Activated CD4-positive, alpha-beta T cell treated with anti-CD3 and anti-CD28 coated beads, Interleukin-10, Interleukin-2, amounts not matched to agents 100 ng/mL and 50 ng/mL, durations not matched to agents 16 hours and 8 hours (primary cell): ENCODE measurements at places on chromosomes 2 and 18.

- DNase-seq: no peak
These were observed 65.1 kb downstream of the LIPG start for GRCh38 chr18:49626842-49627467.

DNA sequence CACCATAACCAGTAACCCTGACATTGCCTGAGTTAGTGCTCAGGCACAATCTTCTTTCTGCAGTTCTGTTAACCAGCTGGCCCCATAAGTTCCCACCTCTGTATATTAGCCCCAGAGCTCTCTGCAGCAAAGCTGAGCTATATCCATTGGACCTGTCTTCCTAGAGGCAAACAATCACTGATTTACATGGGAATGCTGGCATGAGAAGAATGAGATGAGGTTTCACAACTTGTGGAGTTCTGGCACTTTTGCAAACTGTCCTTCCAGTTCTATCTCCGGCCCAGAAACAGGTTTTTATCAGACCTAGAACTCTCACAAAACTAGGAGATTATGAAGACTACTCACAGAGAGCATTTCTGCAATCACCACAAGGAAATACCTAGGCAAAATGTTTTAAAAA lies 7.9 kb upstream of the CCBE1 start:
- no peak for DNase-seq

GRCh38 chr2:196113061-196113974 lies 44.7 kb upstream of the DNAH7 start:
- DNase-seq: no peak

DNA sequence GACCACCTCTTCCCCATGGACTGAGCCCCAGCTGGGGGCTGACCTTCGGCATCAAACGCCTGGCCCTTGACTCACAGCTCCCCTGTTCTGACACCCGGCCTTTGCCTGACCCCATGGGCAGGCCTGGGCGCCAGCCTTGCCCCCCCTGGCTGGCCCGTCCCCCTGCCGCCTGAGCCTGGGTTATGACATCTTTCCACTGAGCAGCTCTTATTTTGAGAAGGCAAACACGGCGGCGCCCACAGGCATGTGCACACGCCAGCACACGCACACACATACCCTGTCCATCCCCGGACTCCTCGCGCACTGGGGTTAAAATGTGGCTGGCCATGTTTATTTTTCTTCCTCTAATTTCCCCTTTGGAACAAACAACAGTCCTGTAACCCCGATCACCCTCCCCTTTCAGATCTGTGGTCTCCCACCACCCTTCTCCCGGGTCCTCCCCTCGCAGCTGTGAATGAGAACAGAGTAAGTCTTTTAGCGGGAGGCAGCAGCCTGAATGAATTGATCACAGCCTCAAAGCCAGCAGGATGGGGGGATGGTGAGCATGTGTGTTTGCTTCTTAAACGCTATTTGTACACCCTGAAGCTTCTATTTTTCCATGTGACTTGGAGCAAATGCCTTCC lies 11.8 kb upstream of the ATOH8 start:
- no peak for DNase-seq

- DNase-seq: no peak
These were observed 40.3 kb downstream of the PDIA6 start for GRCh38 chr2:10772201-10772867.

DNA sequence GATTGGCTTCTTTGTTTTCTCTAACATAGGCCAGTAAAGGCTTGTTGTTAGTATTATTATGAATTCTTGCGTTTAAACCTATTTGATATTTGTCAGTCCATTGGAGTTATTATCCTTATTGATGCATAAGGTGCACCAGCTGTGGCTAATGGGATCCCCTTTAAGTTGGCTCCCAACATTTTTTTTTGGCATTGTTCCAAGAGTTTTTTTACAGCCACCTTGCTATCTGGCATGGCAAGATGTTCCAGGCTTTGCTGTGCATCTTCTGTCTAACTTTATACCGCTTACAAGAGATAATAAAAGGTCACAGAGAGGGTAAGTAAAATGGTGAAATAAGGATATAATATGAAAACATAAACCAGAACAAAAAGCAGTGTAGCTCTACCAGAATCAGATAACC lies 157.5 kb upstream of the TACR1 start:
- no peak for DNase-seq

DNA sequence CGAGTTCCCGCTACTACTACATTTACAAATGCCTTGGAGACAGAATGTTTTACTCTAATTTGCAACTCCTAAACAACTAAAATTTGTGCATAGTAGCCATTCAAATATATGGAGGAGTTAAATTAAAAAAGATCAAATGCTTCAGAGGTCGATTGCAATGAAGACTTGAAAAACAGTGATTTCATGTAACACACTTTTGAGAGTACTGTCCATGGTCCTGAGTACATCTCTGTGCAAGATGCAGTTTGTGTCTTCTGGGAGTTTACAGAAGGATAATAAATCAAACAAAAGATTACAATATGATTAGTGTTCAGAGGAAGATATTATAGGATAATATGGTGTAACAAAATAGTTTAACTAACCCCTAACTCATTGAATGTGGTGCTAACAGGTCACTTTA lies 894.7 kb downstream of the TMEM182 start:
- DNase-seq: no peak

- DNase-seq: no peak
These were observed 39.6 kb downstream of the DIS3L2 start for GRCh38 chr2:232001073-232001472.

DNA sequence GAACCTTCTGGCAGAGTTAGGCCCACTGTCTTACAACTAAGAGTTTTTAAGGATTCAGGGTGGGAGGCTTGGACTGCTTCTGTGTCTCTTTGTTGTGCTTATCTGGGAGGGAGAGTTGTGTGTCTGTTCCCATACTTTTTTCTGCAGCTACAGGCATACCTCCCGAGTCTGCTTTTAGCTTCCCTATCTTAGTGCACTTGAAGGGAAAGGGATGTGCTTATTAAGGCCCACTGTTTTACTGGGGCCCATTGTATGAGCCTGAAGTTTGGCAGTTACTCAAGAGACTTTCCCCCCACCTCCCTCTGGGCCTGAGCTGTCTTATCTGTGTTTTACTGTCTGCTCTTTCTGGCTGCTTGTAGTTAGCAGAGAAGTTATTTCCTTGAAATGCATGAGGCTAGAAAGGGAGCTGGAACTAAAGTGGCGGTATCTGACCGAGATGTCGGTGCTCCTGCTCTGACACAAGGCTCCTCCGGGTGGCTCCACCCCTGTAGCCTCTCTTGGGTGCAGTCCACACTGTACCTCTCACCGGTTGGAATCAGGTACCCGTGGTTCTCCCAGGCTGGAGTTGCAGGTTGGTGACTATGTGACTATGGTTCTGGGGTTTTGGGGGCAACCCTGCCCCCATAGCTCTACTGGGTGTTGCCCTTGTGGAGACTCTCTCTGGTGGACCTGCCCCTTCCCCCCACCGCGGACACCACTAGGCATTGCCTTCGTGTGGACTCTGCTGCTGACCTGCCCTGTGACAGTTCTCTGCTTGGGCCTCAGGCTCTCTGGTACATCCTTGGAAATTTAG lies 12.9 kb downstream of the UBR3 start:
- DNase-seq: no peak

DNA sequence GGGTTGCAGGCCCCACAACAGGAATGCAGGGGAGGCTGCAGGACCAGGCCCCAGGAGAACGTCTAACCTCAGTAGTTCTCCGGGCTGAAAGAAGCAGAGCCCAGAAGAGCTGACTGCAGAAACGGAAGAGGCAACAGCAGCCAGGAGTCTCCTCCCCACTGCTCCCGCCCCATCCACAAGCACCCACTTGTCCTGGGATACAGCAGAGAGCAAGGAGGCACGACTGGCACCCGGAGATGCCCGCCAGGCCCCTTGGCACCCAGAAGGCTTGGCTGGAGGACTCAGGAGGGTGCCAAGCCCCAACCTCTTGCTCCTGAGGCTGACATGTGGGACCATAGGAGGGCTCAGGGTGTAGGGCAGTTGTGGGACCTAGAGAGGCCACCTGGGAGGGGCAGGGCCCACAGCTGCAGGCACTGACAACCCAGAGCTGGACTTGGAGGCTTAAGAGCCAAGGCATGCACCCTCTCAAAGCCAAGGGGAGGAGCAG lies 29.0 kb upstream of the TNS1 start:
- DNase-seq: no peak

DNA sequence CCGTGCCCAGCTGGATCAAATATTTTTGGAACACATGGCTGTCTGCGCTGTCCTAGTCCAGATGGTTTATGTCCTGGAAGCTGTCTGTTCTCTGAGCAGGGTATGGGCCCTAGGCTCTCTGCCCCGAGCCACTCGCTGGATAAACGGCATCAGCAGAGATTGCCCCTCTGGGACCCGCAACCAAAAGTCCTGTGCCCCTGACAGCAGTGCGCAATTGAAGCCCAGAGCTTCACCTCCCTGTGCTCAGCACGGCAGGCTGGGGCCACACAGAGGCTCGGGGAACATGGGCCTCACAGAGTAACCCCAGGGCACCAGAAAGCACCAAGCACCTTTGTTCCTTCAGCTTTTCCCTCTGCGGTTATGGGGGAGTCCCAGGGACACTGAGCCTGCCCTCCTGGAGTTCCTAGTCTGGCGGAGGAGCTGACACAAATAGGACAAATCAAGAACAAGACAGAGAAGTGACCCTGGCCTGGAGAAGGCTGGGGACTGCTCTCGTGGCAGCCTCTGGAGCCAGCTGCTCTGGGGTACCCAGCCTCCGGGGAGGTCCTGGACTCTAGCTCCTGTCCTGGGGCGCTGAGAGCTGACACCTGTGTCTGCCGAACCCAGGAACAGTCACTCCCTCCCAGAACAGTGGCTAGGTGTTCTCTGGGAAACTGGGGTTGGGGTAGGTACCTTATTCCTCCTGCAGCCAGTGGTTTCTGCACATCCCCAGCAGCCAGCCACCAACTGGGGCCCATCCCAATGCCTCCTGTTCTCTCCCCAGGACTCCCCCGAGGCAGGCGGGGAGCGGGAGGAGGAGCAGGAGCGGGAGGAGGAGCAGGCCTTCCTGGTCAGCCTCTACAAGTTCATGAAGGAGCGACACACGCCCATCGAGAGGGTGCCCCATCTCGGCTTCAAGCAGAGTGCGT lies 12.3 kb downstream of the ARID5A start:
- no peak for DNase-seq

DNA sequence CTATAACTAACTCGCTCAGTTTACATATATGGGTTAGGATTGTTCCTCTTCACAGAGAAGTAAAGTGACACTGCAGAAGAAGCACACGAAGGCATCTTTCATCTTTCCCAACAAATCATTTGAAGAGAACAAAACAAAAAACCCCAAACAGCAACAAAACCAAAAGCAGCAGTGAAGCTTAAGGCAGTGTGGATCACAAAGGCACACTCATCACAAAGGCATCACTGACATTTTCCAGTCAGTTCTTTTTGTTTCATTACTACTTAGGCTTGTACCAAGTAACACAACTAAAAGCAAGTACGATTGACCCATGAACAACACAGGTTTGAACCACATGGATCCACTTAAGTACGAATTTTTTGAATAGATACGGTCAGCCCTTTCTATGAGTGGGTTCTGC lies 75.7 kb downstream of the RNF152 start:
- DNase-seq: no peak

GRCh38 chr18:50721451-50722120 lies 98.2 kb downstream of the MRO start:
- DNase-seq: no peak

GRCh38 chr2:227191367-227191766 lies 26.9 kb downstream of the COL4A3 start:
- no peak for DNase-seq

DNA sequence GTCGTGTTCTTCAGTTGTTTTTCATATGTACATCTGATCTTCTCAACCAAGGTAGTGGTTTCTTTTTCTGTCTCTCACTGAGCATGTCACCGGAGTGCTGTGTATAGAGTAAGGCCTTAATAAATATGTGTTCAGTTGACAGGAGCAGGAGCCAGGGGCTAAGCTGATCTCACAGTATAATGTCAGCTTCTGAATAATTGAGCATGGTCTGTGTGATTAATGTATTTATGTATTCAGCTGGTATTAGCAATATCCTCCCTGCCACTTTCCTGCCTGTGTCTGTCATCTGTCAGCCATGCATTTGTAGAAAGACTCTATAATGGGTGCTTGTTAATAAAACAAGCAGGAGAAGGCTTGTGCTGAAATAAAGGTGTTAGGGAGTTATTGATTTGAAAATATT lies 198.9 kb downstream of the ADCYAP1 start:
- no peak for DNase-seq

- DNase-seq: no peak
These were observed 4.8 kb downstream of the CHRND start for GRCh38 chr2:232530626-232531260.

DNA sequence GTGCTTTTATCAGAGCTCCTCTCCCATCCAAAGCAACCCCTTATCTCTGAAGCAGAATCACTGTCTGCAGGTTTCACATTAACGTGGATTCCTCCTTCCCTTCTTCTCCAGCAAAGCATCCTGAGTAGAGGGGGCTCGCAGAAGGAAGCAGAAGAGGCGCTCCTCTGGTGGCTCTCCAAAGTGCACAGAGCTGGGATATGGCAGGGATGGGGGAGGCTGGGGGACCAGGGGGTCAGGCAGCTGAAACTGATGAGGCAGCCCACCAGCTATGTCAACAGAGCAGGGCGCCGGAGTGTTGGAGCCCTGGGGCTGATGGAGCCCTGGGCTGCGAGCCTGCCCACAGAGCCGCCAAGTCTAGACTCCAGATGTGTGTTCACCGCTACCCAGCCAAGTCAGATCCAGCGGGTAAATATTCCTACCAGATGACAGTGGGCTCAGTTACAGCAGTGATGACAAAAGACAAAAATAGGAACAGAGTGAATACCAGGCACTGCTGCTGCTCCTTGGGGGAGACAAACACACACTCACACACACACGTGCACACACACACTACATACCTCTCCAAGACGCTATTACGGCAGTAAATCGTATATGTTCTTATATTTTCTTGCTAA lies 678.3 kb upstream of the ID2 start:
- DNase-seq: no peak

DNA sequence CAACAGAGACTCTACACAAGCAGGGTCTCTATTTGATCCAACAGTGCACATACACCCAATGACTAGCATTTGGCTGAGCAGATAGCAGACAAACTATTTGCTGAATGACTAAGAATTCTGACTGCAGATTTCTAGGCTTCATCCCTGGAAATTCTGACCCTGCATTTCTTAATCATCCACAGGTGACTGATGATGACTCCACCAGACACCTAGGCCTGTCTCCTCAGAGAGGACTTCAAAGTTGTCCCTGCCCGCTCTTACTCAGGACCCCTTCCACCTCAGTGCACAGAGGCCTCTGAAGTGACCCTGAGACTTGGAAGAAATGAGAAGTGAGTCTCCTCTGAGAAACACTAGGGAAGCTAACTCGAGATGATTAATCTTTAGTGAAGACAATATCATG lies 51.3 kb downstream of the SEPTIN10 start:
- no peak for DNase-seq

- no peak for DNase-seq
These were observed 35.4 kb downstream of the MBP start for GRCh38 chr18:77096936-77097886.

- no peak for DNase-seq
These were observed 51.6 kb downstream of the GALNT14 start for GRCh38 chr2:31086590-31086989.

GRCh38 chr2:197089655-197090054 lies 163.1 kb upstream of the PGAP1 start:
- DNase-seq: no peak
